ENCODE measurements at places on chromosomes 7 and 10. TPM values are rescaled to one million over a fixed set of nuclear protein-coding genes. Genes with fewer than 3 reads are reported as not detected.

The ADIRF gene
- not detected for total RNA-seq

The NKX2-3 gene
- not detected for total RNA-seq

The SCIN gene
- total RNA-seq: not detected

The PRKRIP1 gene
- 42.7 TPM for total RNA-seq

The HOXA6 gene
- total RNA-seq: 3.4 TPM

All from Karpas-422 (cell line).